Iris pigment epithelial cell (primary cell): ENCODE measurements at places on chromosomes 4 and X.

DNA sequence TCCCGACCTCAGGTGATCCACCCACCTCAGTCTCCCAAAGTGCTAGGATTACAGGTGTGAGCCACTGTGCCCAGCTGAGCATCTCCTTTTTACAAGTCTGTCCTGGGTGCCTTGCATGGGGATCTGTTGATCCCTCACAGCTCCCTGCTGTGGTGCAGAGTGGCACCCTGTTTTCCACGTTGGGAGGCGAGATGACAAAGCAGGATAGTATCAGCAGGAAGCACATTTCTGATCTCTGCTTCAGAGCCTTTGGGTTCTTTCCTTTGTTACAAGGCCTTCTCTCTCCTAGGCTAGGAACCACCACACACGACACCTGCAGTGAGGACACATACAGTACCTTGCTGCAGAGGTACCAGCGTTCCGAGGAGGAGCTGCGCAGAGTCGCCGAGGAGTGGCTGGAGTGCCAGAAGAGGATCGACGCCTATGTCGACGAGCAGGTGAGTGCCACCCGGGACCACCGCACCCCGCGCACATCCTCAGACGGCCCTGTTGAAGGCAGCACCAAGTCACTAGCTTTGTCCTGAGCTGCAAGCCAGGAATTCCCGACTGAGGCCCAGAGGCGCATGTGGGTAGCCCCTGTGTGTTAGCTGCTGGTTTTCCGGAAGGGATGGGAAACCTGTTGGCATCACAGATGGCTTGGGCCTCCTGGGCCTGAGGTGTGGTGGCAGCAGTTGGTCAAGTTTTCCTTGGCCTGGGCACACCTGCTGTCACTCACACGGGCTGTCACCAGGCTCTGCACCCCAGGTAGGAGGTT, 109.6 kb downstream of the TNIP2 start:
- DNase-seq: no peak

DNA sequence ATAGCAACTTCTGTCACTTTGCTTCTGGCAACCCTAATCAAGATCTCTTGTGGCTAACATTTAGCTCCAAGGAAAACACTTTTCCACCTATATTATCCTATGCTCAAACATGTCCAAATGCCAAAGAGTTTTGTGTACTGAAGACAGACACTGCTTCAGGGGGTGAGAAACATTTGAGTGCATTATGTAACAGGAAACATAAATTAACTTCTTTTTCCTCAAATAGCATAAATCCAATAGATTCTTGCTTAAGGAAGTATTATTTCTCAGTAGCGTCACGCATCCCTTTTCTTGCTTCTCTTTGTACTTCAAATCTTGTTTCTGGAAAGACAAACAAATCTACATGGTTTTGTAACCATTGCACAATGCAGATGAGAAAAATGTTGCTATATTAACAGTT, 839.1 kb downstream of the GLUD2 start:
- no peak for DNase-seq

DNA sequence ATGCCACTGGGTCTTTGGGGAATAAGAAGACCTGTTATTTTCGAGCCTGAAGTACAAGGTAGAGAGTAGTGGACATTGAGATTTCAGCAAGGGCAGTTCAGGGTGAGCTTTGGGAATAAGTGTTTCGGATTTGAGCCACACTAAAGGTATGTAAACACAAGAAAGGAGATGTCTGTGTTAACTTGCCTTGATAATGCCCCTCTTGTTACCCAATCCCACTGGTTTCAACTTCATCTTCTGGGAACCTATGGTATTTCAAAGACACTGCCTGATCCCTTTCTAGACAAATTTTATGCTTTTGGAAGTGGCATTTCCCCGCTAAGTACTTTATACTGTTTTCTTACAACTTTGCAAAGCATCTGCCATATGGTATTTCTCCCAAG, 79.4 kb downstream of the SLC9A6 start:
- DNase-seq: peak; percentile 54

- DNase-seq: no peak
Measured at GRCh38 chr4:184166736-184167135, 50.9 kb downstream of the ENPP6 start.

DNA sequence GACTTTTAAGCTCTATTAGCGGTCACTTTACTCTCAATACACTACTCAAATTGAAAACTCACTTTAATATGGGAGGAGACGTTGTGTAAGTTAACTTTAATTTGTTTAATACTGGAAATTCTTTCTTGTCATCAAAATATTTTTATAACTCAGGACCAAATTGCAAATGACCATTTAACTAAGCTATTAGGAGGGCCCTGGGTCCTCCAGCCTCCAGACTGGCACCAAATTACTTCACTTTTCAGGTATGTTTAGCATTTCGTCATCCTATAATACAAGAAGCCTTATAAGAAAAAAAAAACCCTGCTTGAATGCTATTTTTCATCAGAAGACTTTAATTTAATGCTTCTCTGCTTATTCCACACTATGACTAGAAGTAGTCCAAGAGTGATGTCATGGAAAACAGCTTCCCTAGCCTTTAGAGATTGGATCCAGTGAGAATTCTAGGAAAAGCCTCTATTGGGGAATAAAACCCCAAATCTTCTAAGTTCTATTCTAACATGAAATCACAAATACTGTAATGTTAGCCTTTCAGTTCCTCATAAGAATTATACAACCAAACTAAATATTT, 6.6 kb downstream of the KLHL15 start:
- DNase-seq: peak; percentile 5

GRCh38 chrX:107823456-107823855, 2.2 kb upstream of the MID2 start:
- peak; percentile 92 for DNase-seq

GRCh38 chr4:3314706-3315260, 22.0 kb downstream of the RGS12 start:
- no peak for DNase-seq
